Stimulated activated CD4-positive, alpha-beta T cell treated with anti-CD3 and anti-CD28 coated beads, Interleukin-4, amount 100 ng/mL, for 4 hours (primary cell): ENCODE measurements at places on chromosomes 11 and 22.

DNA sequence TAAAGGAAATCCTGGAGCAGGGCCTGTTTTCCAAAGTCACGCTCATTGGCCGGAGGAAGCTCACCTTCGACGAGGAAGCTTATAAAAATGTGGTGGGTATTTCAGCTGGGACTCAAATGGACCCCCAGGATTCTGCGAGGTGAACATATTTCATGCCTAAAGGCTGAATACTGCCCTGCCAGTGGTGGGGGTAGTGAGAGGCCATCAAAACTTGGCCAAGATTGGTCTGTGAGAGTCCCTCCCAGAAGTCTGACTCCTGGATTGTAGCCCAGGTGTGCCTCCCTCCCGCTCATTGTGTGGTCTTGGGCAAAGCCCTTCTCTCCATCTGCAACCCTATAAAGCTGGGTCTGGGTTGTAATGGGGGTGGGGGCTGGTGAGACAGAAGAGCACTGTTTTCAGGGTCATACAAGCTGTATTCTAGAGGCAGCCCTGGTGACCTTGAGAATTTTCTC is 853 bp downstream of the HTATIP2 start:
- no peak for DNase-seq

DNA sequence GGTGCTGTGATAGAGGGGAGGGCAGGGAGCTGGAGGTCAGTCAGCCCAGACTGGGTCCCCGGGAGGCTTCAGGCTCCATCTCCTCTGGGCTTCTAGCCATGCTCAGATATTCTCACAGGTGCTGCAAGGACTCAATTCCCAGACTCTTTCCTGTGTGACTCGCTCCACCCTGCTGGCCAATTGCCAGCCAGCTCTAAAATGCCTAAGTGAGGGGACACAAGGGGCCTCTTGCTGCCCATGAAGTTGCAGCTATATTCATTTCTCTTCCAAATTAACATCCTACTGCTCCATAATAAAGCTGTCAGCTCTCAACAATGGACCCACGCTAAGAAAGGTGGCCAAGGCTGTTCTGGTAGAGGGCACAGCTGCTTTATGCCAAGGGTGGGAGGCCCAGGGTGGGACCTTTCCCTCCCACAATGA is 101.5 kb downstream of the PLEKHA7 start:
- DNase-seq = no peak

DNA sequence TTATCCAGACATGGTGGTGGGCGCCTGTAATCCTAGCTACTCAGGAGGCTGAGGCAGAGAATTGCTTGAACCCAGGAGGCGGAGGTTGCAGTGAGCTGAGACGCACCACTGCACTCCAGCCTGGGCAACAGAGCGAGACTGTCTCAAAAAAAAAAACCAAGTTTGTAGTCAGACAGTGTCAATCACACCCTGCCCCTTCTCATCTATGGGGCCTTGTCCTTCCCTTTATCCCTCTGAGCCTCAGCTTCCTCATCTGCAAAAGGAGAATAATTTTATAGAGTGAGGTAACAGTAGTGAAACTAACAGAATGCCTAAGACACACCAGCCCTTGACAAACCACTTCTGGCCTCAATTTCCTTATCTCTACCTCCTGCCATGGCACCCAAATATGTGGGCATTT is 10.7 kb downstream of the BCL9L start:
- no peak for DNase-seq

- no peak for DNase-seq
Observed at GRCh38 chr11:22627421-22627820, 1.8 kb upstream of the FANCF start.

DNA sequence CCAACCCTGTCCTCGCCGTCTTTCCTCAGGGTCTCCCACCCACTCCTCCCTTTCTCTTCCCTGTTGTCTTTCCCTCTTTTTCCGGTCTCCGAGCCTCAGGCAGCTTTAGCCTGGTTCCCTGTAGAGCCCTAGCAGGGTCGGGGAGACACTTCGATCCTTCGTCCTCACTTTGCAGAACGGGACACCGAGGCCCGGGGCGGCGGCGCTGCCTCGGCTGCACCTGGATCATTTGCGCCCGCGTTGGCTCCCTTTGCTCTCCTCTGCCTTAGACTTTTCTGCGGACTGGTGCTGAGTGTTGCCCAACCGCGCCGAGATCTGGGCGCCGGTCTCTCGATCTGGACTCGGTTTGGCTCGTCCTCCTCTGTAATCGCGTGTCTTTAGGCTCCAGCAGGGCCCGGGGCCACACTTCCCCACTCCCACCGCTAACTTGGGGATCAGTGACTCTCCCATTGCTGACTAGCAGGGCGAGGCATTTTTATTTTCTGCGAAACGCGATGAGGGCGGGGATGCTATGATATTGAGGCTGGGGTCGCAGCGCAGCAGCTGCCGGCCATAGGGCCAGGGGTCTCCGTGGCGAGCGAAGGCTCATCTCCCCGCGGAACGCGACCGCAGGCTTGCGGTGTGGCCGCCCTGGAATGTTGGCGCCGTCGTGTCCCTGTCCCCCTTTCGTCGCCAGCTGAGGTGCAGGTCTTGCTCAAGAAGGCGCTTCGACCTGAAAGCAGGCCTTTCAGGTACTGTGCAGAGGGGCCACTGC is 1.6 kb upstream of the E2F8 start:
- DNase-seq = no peak

DNA sequence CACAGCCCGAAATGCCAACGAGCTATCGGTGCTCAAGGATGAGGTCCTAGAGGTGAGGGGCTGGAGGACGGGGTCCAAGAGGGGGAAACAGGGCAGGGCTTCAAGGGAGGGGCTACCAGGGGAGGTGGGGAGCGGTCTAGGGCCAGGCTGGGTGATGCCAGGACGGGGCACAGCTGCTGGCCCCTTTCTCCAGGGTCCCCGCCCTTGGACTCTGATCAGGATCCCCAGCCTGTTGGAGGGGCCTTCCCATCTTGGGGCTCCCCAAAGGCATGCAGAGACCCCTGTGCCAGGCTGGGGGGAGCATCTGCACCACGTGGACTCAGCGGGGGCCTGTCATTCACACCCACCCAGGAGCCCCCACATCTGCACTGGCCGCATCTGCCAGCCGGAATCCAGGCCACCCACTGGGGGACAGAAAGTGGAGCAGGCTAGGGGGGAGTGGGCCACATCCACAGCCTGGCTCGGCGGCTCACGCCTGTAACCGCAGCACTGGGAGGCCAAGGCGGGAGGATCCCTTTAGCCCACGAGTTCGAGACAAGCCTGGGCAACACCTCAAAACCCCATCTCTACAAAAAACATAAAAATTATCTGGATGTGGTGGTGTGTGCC is 18.9 kb downstream of the EPS8L2 start:
- DNase-seq = no peak

DNA sequence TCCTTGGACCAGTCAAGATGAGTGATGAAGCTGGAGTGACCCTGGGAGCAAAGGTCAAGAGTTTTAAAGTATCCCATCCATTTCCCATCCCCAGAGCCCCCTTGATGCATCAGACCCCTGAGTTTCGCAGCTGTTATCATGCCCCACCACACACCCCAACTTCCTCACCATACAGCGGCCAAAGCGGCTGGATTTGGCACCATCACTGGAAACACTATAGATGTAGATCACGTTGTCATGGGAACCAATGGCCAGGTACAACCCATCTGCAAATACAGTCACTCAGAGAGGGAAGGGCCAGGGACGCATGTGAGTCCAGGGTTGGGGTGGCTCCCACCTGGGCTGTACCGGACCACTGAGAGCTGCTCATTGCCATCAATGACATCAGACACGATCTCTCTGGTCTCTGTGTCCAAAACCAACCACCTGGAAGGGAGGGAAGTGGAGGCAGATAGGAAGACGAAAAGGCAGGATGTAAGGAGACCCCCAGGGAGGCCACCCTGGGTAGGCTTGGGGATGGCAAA is 2.2 kb upstream of the MTA2 start:
- no peak for DNase-seq

- DNase-seq = no peak
Observed at GRCh38 chr11:10856689-10857458, 979 bp downstream of the ZBED5 start.

- DNase-seq = no peak
Observed at GRCh38 chr11:95138448-95138847, 48.8 kb downstream of the ENDOD1 start.
